ENCODE measurements at places on chromosomes 16 and 17.

- DNase-seq = no peak
These were observed 17.8 kb upstream of the EMP2 start for GRCh38 chr16:10598157-10598556.

DNA sequence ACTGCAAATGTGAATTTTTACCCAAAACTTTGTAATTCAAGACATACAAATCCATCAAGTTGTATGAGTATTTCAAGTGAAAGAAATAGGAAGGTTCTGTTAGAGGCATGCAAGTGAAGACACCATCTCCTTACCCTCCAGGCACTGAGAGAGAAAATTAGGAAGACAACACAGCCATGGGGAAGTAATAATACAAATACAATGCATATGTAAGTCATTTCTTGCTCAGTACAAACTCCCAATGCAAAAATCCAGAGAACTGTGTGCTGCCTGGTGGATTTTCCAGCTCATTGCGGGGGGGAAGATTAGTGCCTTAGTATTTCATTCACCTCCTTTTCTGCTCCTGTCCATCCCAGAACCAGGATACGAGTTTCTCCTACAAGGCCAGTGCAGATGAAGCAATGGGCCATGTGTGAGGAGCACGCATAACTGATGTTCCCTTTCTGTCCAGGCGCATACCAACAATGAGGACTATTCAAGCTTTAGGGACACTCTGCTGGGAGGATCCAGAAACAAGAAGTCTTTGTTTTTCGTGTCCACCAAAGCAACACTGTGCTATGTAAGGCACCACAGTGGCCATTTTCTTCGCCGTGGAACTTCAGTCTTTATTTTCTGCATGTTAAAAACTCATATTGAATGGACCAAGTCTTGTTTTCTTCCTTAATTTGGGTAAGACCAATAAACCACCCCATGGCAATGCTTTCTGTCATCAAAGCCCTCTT is 143.7 kb upstream of the RCVRN start:
- no peak for DNase-seq

DNA sequence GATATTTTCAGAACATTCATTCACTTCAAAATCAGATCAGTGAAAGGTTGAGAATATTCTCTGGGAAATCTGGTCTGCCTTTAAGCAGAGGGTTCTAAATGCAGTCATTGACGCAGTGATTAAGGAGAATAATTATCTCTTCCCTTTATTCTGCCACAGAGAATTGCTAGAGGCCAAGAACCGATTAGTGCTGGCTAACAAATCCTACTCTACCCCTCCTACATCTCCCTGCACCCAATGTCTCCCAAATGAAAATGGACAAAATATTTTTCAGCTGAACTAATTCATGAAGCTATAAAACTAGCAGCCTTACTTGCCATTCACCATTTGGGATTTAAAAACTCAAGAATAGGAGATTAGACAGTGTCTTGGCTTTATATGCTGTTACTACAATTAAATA is 185.5 kb upstream of the SOX9 start:
- DNase-seq = no peak

DNA sequence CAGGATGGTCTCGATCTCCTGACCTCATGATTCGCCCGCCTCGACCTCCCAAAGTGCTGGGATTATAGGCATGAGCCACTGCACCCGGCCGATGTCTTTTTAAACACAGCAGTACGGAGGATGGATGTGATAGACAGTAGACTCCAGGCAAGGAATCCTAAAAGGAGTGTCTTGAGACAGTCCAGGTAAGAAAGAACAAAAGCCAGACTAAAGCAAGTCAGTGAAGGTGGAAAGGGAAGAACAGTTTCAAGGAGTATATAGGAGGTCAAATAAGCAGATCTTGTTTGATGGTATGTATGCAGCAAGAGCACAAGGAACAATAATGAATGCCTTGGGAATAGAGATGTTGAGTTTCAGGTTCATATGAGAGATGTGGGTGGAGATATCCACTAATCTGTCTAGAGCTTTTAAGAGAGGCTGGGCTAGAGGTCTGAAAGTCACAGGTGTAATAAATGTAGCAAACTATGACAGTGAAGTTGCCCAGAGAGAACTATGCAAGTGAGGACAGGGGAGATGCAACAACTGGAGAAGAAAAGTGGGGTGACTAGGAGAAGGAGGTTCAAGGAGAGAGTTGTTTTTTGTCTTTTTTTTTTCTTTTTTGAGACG is 4.5 kb downstream of the TUBD1 start:
- DNase-seq = no peak

- no peak for DNase-seq
These were observed 37.5 kb upstream of the GSG1L start for GRCh38 chr16:28100810-28101532.

DNA sequence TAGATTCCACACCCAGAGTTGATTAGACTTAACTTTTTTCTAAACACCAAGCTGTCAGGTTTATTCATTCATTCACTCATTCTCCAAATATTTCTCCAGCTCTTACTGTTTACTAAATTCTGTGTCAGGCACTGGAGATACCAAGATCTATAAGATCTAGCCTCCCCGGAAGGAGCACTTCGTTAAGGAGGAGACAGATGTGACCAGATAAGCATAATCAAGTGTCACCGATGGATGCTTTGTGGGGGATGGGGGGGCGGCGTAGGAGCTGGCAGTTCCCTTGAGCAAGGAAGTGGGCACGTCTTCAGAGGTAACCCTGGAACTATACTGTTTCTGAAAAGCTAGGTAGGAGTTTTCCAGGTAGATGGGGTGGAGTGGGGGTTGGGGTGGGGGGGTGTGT is 3.8 kb upstream of the RPL26 start:
- DNase-seq = no peak

GRCh38 chr17:29000973-29001372 is 4.9 kb downstream of the SEZ6 start:
- DNase-seq = no peak

DNA sequence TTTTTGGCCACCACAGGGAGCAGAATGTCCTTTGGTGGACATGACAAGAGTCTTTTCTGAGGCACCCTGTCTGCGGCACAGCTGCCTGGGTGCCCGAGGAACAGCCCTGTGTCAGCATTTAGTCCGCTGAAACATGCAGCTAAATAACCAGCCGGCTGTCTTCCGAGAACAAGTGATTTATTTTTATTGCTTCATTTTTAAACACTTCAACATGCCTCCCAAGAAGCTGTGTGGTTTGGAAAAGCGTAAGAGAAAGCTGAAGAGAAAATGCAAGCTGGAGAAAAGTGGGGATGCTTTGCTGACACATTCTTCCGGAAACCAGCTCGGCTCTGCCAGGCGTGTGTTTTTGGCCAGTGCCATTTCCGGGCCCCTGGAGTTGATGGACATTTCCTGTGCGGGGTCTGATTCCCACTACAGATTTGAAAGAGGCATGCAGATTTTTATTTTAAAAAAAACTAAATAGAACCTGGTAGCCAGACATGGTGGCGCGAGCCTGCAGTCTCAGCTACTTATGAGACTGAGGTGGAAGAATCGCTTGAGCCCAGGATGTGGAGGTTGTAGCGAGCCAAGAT is 94.7 kb downstream of the SEC14L1 start:
- DNase-seq = peak; percentile 37

- no peak for DNase-seq
These were observed 30.6 kb upstream of the IRX3 start for GRCh38 chr16:54317101-54317611.

GRCh38 chr17:39534768-39535405 is 72.8 kb downstream of the NEUROD2 start:
- DNase-seq = no peak

GRCh38 chr17:21549107-21549687 is 143.1 kb upstream of the KCNJ18 start:
- no peak for DNase-seq

DNA sequence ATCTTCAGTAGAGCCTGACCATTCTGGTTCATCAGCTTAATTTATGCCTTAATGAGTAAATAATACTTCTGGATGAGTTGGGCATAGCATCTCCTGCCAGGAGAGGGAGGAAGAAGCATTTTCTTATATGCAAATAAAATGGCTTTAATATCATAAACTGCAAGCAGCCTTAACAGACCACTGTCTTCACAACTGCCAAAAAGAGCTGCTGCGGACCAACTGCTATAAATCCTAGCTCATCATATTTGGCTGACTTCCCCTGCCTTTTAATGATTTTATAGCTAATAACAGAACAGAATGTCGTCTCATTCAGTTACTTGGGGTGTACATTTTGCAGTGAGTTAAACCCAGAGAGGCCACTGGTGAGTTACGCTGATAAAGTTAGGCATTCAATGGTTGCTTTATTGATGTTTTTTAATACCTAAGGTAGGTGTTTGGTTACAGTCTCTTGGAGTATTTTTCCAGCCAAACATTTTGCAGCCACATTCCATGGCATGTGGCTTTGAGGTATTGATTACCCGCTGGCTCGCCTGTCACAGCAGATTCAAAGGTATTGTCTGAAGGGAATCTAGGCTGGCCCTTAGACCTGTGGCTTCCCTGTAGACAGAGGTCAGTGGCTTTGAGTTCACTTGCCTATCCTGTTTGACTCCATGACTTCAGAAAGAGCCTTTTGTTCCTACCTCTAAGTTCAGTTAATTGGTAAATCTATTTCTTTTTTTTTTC is 16.4 kb downstream of the FAM20A start:
- no peak for DNase-seq

DNA sequence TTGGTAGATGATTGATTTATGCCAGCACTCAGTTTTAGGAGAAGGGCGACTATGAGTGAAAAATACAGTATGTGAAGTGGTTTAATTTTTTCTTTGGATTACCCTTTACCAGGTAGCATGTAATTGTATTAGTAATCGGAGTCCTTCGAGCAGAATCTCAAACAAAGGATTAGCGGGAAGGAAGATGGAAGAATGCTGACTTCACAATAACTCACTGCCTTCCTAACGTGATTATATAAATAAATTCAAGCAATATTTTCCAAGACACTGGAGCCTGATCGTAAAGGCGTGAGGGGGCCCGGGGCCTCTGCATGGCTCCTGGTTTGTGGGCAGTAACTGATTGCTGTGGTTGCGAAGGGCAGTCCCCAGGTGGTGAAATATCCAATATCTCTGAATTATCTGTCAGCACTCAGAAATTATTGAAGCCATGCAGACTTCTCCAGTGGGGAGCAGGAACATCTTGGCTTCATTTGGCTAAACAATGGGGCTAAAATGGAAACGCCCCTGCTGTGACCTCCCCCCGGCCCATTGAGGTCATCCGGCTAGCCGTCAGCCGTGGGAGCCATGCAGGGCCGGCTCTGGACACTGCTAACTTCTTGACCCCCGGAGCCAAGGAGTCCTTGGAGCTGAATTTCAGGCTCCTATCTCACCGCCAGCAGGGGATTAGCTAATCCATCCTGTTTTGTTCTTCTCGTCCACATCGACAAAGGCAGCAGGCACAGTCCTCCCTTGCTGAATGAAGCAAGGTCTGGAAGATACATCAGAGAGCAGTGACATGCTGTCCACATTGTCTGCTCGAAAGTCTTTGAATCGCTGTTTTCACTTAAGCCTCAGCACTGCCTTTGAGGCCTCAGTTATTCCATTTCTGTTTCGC is 295.9 kb upstream of the N4BP1 start:
- DNase-seq = no peak

All from glomerular endothelial cell (primary cell).